ENCODE measurements at places on chromosomes 16 and 17.

GRCh38 chr16:84532291-84532724 lies 27.8 kb upstream of the MEAK7 start:
- DNase-seq: peak; percentile 30

GRCh38 chr16:57774705-57775285 lies 27.5 kb downstream of the KIFC3 start:
- no peak for DNase-seq

- no peak for DNase-seq
These were observed 144.1 kb downstream of the SPECC1 start for GRCh38 chr17:20153231-20153630.

- DNase-seq: no peak
These were observed 5.4 kb upstream of the CACNG1 start for GRCh38 chr17:67038861-67039365.

DNA sequence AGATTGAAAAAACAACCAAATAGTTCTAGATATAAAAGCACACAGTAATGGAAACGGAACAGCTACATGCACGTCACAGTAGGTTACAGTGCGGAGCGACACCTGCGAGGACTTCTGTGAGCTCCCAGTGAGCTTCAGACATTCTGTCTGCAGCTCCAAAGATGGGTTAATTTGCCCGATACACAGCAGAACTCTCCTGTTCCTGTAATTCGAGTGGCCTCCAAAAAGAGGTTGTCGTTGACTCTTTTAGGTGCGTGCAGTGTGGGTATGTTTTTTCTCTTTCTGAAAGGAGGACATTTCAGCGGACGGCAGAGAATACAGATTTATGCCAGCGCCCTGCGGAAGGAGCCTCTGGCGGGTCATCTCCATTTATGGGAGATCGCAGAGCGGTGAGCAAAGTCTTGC lies 2.9 kb downstream of the OR1F1 start:
- DNase-seq: no peak

DNA sequence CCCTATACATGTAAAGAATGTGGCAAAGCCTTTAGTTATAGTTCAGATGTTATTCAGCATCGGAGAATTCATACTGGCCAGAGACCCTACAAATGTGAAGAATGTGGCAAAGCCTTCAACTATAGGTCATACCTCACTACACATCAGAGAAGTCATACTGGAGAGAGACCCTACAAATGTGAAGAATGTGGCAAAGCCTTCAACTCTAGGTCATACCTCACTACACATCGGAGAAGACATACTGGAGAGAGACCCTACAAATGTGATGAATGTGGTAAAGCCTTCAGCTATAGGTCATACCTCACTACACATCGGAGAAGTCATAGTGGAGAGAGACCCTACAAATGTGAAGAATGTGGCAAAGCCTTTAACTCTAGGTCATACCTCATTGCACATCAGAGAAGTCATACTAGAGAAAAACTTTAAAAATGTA lies 42.5 kb downstream of the ZNF267 start:
- DNase-seq: no peak

DNA sequence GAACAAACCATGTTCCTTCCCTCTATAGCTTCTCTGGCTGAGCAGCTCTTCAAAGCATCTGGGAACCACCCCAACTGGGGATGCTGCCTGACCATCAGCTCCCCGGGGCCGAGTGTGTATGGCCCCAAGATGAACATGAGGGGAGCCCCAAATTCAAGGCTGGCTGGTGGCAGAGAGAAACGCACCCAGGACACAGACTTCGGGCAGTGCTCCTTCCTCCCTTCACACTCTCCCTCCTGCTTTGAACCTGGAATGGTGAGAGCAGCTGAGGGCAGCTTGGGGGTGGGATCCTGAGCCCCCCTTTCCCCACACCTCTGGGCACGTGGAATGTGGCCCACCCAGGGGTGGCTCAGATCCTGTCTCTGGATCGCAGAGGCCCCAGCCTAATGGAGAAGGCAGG lies 17.2 kb downstream of the TLE7 start:
- DNase-seq: no peak

GRCh38 chr16:49455181-49455990 lies 81.8 kb downstream of the C16orf78 start:
- no peak for DNase-seq

GRCh38 chr16:26108836-26109505 lies 417.2 kb downstream of the HS3ST4 start:
- no peak for DNase-seq

DNA sequence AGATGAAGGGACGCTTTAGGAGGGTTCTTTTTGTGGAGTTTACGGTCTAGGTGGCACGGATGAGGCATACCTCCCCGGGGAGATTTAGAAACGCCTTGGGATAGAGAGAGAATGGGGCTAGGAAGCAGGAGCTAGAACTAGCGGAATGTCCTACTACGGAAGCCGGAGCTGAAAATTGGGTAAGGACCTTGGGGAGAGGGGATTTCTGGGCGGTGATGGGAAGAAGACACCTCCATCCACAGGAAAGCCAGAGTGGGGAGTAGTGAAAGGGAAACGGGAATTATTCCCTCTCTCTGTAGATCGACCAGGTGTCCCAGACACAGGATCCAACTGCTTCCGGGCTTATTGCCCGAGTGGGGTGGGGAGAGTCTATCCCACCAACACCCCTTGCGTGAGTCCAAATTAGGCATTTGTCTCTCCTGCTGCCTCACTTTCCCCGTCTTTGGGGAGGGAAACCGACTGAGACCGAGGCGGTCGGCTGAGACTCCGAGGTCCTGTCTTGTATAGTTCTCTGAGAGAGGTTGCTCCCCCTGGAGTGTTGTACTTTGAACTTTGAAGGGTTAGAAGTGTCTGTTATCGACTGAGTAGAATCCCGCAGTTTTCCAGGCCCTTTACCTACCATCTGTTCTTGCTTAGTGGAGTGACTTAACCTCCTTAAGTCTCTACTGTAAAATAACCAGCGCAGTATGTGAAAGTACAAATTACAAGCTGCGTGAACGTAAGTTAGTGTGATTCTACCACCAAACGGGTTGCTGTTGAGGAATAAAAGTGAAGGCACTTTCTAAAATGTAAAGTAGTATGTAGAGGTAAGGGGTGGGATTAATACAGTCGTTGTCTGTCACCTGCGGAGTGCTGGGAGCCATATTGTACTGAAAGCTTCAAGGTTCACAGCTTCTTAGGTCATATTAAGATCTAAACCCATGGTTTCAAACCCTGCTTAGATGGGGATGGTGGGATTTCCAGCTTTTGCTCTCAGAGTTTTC lies 1.0 kb downstream of the RSPRY1 start:
- DNase-seq: peak; percentile 36

DNA sequence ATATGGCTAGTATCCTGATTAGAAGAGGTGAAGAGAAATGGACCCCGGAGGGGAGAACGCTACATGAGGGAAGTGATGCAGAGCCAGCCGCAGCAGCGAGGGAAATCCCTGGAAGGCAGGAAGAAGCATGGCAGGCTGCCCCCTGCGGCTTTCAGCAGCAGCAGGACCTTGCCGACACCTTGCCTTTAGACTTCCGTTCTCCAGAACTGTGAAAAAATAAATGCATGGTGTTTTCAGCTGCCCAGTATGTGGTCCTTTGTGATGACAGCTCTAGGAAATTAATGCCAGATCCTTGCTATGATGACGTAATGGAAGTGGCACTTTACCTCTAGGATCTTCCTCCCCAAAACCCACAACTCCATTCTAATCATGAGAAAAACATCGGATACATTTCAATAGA lies 9.7 kb upstream of the ZFP1 start:
- DNase-seq: no peak

DNA sequence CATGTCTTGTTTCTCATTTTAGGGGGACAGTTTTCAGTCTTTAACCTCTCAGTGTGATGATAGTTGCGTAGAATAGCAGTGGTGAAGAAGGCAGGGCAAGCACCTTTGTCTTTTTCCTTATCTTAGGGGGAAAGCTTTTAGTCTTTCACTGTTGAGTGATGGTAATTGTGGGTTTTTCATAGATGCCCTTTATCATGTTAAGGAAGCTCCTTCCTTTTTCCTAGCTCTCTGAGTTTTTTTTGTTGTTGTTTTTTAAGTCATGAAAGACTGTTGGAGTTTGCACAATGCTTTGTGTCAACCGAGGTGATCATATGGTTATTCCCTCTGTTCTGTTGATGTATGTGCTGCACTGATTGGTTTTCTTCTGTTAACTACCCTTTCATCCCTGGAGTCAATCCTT lies 15.7 kb downstream of the NOL11 start:
- no peak for DNase-seq

DNA sequence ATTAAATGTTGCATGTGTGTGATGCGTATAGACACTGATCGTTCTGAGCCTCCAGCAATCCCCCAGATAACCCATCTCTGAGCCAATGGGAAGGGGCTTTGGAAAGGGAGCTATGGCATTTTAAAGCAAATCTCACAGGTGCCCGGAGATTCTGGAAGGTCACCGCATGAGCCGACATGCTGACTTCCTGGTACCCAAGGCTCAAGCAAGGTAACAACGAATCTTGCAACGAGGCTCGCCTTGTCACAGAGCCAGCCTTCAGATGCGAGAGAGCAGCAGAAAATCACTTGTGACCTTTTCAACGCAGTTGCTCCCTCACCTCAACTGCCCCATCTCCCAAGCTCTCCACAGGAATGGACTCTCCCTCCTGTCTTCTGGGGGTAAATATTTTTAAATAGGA lies 154.8 kb upstream of the CDH5 start:
- DNase-seq: no peak

GRCh38 chr17:75838410-75838809 lies 5.8 kb downstream of the UNC13D start:
- DNase-seq: no peak

- DNase-seq: no peak
These were observed 287.3 kb upstream of the MAF start for GRCh38 chr16:79887541-79888540.

DNA sequence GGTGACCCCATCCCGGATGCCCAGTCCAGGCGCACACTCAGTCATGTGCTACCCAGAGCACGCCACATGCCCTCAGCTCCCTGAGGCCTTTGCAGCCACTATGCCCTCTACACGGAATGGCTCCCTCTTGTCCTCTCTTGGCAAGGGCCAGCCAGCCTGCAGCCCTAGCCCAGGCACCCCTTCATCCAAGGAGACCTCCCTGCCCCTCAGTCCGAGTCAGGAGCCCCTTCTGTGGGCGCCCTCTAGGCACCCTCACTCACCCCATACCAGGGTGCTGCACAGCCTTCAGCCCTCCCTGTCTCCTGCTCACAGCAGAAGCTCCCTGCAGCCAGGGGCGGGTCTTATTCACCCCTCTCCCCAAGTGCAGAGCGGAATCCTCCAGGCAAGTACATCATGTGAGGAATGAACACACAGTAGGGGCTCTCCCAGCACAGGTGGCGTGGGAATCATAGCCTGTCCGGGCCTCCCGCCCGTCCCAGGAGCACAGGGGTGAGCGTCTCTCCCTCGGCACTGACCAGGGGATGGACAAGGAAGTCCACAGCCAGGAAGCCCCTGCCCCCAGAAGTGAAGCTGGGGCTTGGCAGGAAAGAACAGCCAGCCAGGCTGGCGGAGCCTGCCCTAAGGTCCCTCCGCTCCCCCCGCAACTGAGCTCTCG lies 186.9 kb downstream of the RBFOX3 start:
- no peak for DNase-seq

DNA sequence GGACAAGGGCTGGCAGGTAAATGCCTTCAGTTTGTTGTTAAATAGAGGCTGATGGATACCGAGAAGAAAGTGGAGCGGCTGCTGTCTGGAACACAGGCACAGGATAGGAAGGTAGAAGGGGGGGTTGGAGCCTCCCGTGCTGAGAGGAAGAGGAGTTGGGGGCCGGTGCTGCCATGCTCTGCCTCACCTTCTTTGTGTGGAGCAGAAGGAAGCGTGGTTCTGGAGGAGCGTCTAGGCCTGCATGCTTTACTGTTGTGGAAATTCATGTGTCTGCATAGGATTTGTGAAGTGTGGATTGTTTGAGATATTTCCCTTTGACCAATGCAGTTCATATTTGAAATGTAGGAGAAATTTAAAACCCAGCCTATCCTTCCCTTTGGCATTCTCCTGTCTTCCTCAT lies 52.3 kb downstream of the FOXK2 start:
- DNase-seq: no peak

DNA sequence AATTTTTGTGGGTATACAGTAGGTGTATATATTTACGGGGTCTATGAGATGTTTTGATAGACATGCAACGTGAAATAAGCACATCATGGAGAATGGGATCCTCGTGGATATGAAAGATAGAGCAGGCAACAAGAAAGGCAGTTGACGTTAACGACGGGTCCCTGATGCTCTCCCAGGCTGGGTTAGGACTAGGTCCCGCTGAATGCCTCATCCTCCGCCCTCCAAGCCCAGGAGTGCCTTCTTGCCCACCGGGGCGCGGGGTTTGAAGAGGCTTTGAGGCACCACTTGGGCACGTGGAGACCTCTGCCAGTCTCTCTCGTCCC lies 9.5 kb upstream of the ZFP90 start:
- DNase-seq: no peak
